ENCODE measurements at places on chromosomes 1 and 21.

GRCh38 chr1:99647490-99647889 lies 1.6 kb downstream of the PALMD start:
- DNase-seq: no peak

DNA sequence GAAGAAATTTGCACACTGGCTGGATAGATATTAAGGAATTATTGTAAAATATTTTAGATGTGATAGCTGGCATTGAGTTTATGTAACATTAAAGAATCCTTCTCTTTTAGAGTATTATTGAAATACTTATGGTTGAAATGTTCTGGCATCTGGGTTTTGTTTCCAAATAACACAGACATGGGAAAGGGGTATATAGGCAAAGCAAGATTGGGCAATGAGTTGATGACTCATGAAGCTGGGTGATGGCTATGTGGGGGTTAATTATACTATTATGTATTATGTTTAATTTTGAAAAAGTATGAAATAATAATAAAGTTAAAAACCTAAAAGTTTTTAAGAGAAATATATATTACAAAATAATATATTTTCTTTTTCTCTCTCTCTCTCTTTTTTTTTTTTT lies 12.5 kb upstream of the PTPN14 start:
- peak; percentile 75 for DNase-seq

- DNase-seq: no peak
These were observed 3.1 kb upstream of the SIM2 start for GRCh38 chr21:36695671-36696389.

DNA sequence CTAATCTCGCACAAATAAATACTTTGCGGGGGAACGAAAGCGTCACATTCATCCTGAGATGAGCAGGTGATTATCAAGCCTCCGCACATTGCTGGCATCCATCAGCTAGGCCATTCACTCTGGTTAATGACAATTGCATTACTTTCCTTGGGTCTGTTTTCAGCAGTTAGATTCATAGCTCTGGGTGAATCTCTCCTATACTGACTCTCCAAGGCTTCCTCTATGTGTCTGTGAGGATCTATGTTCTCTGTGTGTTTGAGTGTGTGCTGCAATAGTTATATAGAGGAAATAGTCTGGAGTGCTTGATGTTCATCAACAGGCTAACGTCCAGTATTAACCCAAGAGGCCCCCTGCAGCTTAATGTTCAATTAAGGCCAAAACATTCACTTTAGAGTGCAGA lies 133.0 kb upstream of the CTTNBP2NL start:
- no peak for DNase-seq

DNA sequence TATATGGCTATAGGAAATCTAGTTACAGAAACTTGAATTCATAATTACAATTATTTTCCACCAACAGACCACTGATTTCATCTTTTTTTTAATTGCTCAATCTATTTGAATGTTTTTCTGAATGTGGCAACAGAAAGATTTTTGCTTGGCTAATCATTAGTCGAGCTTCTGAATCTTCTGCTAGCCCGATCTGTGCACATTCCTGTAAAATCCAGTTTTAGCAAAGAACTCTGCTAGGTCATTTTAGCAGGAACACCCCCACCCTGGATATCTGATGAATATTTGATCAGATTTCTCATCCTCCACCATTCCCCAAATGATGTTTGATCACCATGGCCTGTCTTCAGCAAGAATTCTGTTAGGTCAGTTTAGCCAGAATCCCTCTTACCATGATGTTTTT lies 176.3 kb downstream of the LEPR start:
- DNase-seq: no peak
